ENCODE measurements at places on chromosomes 13 and 19. TPM values are rescaled to one million over a fixed set of nuclear protein-coding genes. Genes with fewer than 3 reads are reported as not detected.

GRCh38 chr19:4578552-4579248 lies 19.2 kb upstream of the SEMA6B start:
- DNase-seq: no peak

DNA sequence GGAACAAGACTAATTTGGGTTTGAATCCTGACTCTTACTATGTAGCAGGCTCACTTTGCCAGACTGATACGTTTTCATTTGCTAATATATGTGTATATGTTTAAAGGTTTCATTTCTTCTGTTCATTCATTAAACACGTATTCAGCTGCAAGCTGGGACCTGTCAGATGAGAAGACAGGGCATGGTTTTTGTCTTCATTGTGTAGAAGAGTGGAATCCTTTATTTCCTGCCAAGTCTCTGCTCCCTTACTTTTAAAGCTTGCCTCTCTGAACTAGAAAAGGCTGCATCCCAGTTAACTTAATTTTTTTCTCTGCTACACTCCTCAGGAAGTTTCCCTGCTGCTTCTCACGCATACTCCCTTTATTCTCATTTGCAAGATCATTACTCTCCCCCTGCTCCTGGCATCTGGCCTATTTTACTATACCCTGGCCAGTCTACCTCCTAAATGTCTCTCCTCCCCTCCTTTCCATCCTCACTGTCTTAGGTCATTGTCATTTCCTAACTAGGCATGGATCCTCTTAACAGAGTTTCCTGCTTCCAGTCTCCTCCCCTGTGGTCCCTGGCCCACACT lies 141.0 kb upstream of the TMTC4 start:
- DNase-seq: no peak

GRCh38 chr13:48066310-48066989 lies 28.5 kb downstream of the MED4 start:
- DNase-seq: no peak

GRCh38 chr13:67557118-67557517 lies 327.0 kb upstream of the PCDH9 start:
- DNase-seq: no peak

GRCh38 chr19:1452802-1453524 lies 3.0 kb downstream of the APC2 start:
- no peak for DNase-seq

DNA sequence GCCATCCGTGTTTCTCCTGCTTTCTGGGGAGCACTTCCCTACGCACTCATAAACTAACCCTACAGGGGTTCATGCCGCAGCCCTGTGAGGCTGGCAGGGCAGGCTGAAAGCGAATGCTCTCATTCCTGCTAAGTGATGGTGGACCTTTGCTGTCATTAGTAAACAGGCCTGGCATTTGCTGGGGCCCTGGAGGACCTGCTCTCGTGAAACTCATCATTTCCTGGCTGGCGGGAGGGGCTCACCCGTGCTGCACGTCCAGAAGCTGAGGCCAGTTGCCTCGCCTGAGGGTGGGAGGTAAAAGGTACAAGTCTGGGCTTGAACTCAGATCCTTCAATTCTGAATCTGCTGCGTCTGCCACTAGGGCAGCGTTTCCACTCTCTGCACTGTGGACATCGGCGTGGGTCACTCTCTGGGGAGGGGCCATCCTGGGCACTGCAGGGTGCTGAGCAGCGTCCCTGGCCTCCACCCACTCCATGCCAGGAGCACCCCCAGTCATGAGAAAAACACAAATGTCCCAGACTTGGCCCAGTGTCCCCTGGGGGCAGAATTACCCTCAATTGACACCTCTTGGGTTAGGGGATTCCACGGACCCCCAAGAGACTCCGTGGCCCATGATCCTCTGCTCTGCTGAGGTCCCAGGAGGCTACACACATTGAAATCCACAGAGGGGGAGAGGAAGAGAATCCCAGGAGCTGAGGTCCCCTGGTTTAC lies 7.0 kb downstream of the MOB3A start:
- no peak for DNase-seq

The PCDH9 gene
- polyA plus RNA-seq: 1.6 TPM

The KASH5 gene
- polyA plus RNA-seq: not detected

The ICAM1 gene
- polyA plus RNA-seq: 16.3 TPM

The IGSF23 gene
- not detected for polyA plus RNA-seq

All from kidney (tissue), 22 donors.